ENCODE measurements at places on chromosomes 5 and 9.

- DNase-seq = peak; percentile 86
Observed at GRCh38 chr9:133406480-133407307, 11.1 kb downstream of the REXO4 start.

- DNase-seq = no peak
Observed at GRCh38 chr9:14978022-14979000, 68.1 kb upstream of the FREM1 start.

- DNase-seq = no peak
Observed at GRCh38 chr5:110371011-110371724, 355.3 kb downstream of the TMEM232 start.

GRCh38 chr9:120542701-120543490, 37.1 kb downstream of the CDK5RAP2 start:
- no peak for DNase-seq

DNA sequence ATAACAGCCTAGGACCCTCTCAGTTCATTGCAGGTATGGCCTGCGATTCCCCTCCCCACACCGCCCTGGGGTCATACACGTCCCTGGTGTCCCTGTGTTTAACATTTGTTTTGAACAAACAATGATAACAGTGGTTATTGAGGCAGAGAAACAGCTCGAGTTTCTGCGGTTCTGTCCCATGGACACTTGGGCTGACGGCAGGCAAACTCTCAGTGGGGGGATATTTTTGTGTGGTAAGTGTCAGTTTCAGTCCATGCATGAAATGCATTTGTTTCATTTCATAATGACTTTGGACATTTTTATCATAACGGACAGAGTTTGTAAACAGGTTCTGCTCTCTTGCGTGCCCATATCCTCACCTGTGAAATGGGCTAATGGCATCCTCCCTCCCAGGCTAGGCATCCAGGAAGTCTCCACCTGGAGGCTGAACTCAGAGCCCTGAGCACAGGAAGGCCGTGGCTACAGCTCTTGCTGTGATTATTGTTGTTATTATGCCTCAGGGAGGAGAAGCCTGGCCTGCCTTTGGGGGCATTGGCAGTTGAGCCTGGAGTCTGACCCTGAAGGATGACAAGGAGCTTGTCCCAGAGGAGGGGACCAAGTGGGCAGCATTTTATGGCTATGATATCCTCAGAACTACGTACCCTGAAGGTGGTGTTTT, 190.9 kb downstream of the GADD45G start:
- DNase-seq = peak; percentile 39

- no peak for DNase-seq
Observed at GRCh38 chr5:90359073-90359920, 50.3 kb downstream of the CETN3 start.

GRCh38 chr5:95327211-95327610, 42.3 kb upstream of the MCTP1 start:
- no peak for DNase-seq

GRCh38 chr9:81521892-81522291, 167.5 kb downstream of the TLE1 start:
- no peak for DNase-seq

- no peak for DNase-seq
Observed at GRCh38 chr5:164319161-164319560, 813.7 kb downstream of the MAT2B start.

- no peak for DNase-seq
Observed at GRCh38 chr9:13810510-13810909, 503.4 kb downstream of the NFIB start.

GRCh38 chr9:71609448-71609830, 158.9 kb downstream of the CEMIP2 start:
- DNase-seq = no peak

DNA sequence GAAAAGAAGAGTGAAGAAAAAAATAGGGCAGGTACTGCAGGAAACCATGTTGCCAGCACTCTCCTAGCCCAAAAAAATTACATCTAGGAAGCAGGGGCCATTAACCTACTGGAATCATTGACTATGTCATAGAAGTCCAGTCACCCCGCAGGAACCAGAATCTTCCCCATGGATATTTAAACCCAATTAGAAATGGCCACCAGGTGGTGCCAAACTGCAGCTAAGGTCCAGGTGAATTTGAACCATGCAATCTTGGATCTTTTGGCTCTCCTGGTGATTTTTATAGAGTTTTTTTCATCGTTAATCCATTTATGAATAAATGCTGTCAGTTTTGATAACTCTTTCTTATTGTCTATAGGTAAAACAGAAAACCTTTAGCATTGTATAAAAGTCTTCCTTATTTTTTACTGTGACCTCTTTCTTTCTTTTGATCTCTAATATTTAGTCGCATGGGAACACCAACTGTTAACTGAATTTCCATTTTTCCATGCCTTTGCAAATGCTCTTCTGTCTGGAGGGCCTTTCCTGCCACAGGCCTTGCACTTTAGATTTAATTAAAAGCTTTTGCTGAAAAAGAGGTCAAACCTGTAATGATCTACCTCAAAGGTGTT, 147.5 kb upstream of the FGF10 start:
- peak; percentile 27 for DNase-seq

GRCh38 chr5:50666261-50667022, at the start of gene PARP8:
TSS of gene PARP8 (plus strand) at chr5:50666637. CDS start at chr5:50667096, 459 bp downstream.
- peak; percentile 69 for DNase-seq

DNA sequence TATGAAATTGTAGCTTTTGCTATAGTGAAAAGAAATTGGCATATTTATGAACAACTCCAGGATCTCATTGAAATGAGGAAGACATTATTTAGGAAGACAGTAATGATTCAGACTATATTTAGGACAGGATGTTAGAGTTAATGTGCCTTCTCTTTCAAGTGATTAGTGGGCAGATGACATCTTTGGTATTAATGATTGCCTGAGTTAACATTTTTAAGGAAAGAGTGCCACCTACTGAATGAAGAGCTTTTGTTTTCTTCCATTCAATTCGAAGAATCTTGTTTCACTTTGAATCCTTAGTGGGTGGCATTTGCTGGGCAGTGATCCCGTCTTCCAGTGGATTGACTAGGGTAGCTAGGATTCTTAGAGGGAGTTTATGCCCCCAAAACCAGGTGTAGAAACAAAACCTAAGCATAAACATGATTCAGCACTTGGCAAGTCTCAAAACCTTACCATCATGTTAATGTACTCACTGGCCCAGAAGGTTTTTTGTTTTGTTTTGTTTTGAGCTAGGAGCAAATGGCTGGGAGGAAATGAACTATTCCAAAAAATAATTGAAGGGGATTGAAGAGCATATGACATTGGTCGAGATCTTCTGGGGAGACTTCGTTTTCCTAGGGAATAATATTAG, 23.2 kb downstream of the MAP3K1 start:
- DNase-seq = peak; percentile 14

- no peak for DNase-seq
Observed at GRCh38 chr5:141574122-141574510, 44.7 kb downstream of the DIAPH1 start.

DNA sequence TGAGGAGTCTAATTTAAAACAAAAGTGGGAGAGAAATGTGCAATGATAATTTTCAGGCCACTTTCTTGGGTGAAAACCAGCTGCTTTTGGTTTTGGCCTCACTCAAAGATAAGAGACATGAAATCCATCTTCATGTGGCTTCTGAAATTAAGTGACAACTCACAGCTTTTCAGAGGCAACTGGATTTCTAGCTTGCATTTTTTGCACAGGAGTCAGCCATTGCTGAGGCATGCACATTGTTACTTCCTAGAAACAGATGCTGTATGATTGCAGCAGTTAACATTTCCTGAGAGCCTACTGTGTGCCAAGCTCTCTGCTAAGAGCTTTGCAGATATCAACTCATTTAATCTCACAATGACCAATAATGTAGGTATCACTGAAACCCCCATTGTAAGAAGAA, 562.6 kb downstream of the NR2F1-AS1 start:
- DNase-seq = no peak

DNA sequence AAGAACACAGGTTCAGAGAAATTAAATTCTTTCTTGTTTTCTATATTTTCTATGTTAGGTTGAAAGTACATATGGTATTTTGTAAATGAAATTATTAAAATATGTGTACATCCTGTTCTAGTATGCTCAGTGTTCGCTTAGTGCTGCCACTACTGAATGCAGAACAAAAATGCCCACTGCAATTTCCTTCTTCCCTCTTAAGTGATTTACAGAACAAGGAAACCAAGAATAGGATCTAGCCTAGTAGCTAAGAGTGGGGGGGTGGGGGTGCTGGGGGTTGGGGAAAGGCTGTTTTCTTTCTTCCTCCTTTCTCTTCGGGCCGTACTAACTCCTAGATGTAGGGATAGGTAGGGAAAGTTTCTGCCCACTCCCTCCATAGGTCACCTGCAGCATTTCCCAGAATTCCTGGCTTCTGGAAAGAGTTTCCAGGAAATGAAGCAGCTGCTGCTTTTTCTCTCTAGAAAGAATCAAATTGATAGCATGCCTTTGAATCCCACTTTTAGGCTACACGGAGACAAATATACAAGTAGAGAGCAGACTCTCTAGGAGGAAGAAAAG, 15.7 kb downstream of the SPATA9 start:
- DNase-seq = no peak

DNA sequence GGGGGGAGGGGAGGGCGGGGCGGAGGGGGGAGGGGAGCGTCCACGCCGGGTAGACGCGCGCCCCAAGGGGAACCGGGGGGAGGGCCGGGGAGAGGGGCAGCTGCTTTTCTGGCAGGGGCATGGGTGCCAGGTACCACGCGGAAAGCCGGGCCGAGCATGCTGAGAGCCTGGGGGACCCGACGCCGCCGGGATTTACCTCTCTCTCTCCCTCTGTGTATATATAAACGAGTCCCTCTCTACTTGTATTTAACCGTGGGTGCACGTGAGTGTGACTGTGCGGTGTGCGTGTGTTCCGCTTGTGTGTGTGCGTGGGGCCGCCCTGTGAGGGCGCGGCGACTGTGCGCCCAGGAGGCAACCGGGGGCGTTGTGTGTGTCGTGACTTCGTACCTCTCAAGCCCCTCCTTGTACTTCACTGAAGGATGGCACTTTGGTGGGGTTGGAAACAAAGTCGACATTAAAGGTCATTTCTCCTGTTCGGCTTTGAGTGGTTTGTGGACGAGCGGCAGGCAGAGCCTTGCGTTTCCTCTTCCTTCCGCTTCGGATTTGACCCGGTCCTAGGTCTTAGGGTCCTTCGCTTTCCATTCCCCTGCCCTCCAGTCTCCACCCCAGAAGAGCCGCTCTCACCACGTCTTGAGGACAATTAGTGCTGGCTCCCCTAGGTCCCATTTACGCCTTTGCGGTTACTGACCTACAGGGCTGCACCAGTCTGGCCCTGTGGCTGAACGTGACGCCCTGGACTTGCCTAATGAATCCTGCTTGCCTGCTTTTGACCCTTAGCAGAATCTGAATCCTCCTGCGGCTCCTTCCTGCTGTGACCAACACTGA, 36.2 kb upstream of the TTC1 start:
- no peak for DNase-seq

GRCh38 chr5:95733107-95733665, 2.0 kb downstream of the RHOBTB3 start:
- DNase-seq = no peak

- no peak for DNase-seq
Observed at GRCh38 chr9:32010322-32010721, 374.1 kb upstream of the ACO1 start.

DNA sequence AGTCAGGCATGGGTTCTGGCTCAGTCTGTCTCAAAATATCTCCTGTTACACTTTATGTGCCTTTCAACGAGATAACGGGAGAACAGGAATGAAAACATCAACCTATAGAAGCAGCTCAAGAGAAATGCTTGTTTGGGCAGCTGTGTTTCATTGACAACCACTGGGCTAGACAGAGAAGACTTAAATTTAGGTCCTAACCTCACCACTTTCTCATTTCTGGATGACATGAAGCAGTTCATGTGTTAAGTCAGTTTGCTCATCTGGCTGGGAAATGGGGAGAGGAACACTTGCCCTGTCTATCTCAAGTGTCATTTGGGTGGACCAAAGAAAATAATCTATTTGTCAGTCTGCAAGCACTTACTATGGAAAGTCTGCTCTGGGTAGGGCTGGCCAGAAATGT, 66.7 kb upstream of the PCA3 start:
- DNase-seq = no peak

Measured in GM13977 (cell line).